ENCODE measurements at places on chromosomes 5 and 9. TPM values are rescaled to one million over a fixed set of nuclear protein-coding genes. Genes with fewer than 3 reads are reported as not detected.

DNA sequence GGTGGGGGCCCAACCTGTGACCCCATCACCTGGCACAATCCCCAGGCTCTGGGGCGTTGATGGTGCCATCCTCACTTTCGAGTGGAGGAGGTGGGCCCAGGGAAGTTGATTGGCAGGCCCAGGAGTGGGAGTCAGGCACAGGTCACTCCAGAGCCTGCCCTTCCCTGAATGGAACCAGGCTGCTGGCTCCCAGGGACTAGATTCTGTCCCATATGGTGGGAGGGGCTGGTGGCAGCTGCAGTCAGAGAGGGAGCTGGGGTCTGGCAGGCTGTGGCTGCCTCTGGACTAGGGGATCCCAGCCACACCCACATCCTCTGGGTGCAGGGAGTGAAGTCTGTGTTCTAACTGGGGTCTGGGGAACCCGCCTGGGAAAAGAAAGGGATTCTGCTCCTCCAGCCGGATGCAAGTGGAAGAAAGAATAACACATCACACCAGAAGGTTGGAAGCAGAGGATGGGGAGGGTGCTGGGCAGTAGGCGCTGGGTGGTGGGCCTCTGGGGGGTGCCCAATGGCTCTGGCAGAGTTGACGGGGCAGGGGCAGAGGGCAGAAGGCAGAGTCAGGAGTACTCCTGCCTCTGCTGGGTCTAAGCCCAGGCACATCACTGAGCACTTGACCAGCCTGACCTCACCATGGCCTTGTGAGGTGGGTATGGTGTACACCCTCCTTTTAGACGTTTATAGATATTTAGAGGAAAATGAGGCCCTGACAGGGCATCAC is 25.8 kb downstream of the CEL start:
- DNase-seq = no peak

DNA sequence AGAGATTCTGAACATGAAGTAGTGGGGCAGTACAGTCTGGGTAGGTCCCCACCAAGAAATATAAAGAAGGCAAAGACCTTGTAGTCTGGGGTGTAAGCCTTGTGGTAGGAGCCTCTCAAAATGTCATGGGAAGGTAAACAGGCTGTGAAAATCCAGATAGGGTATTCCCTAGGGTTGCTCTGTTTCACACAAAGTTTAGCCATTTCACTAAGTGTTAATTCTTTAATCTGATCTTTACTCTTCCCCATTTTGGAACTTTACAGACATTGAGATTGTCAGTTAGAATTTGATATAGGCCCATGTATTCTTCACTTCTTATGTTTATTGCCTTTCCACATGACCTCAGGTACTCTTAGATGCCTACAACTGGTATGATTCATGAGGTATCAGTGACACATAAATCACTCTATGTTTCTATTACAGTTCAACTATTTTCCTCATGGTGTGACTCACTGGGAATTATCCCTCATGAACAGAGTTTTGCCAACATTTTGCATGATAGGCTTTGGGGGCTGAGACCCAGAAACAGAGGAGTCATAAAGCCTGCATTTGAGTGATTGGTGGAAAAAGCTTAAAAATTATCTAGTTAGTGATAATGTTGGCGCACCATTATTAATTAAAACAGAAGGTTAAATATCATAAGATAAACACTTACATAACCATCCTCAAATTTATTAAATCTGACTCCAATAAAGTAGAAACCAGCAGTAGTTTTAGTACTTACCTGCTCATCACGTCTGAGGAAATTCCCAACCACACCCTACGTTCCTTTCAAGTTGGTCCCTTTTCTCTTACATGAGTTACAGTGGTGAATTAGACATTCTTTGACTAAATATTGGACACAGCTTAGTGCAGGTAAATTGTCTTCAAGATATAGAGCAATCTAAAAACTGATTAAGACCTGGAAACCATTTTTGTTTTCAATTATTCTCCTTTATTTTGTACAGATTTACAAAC is 399.8 kb upstream of the MEF2C start:
- DNase-seq = no peak

DNA sequence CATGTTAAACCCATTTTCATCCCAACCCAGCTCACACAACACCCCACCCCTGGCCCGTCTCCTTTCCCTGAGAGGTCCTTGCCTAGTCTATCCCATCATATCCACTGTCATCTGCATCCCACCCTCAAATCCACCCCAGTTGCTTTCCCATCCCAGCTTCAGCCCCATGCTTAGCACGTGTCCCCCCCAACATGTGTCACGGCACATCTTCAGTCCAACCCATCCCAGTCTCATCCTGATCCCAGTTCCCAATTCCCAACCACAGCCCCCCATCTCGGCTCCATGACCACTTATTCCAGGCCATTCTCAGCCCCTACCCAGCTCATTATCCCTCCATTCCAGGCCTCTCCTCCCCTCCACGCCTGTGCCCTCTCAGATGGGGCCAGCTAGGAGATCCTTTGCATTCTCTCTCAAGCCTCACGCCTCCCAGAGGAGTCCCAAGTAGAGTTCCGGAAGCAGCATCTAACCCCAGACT is 605 bp upstream of the DBN1 start:
- DNase-seq = no peak

- no peak for DNase-seq
These were observed 6.2 kb upstream of the ST6GALNAC4 start for GRCh38 chr9:127923046-127923445.

GRCh38 chr9:72790989-72791388 is 161.9 kb downstream of the ALDH1A1 start:
- no peak for DNase-seq

- DNase-seq = no peak
These were observed 44.1 kb upstream of the PDE4D start for GRCh38 chr5:59937633-59938032.

DNA sequence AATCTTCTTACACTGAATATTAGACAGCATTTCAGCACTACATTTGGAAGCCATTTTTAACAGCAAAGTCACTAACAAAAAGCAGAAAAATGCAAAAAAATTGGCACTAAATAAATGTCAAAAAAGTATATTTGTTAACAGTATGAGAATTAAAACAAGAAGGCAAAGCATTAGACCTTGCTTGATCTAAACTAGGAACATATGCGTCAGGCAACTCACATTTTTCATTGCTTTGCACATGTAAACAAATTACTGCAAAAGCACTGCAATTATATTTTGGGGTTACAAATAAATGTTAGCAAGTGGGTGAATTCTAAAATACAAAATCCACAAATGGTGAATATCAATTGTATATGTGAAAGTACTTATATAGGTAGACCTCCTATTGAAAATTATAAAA is 49.0 kb upstream of the RAPGEF6 start:
- DNase-seq = no peak

DNA sequence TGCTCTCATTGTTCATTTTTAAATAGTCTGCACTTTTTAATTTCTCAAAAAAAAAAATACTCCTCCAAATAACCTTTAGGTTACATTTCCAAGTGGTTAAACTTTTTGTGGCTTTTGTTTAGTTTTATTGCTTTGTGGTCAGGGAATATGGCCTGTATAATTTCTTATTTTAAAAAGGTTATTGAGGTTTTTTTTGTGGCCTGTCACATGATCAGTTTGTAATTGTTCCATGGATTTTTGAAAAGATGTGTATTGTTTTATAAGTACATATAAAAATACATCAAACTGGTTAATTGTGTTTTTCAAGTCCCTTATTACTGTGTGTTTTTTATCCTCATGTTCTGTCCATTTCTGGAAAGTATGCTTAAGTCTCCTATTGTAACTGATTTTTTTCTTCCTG is 64.0 kb downstream of the ZNF618 start:
- DNase-seq = no peak

DNA sequence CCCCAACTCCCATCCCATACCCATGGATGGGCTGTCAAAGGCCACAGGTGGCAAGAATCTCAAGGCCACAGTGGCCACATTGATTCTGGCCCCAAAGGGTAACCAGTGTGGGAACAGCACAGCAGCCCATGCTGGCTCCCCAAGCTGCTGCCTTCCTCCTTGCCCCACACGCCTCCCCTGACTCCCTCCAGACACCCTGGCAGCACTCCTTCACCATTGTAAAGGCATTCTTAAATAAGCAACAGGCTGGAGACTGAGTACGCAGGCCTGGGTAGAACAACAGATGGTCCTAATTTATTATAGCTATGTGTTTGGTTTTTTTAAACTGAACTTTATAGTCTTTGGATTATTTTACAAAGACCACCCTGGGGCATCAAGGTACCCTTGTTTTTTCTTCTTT is 158.8 kb downstream of the TSSK1B start:
- no peak for DNase-seq

- DNase-seq = no peak
These were observed 31.7 kb upstream of the GNA14 start for GRCh38 chr9:77679661-77680368.

GRCh38 chr5:95822043-95822541 is 434 bp downstream of the GLRX start:
- DNase-seq = no peak

DNA sequence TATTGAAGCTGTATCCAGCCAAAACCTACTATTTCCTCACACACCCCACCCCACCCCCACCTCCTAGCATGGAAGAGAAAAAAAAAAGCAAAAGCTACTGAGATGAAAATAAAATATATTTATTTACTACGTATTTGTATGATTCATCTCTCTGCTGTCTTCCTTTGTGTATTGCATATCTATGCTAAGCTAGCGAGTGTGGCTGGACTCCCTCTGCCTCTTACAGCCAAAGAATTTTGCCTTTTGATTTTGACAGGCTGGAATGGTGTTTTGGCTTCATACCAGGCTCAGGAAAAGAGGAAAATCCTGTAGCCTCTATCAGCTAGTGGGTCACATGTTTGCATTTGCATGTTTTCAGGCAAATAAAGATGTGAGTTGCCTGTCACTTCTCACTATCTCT is 2.2 kb downstream of the ABLIM3 start:
- no peak for DNase-seq

GRCh38 chr9:128211186-128211980 is 8.2 kb downstream of the DNM1 start:
- no peak for DNase-seq

DNA sequence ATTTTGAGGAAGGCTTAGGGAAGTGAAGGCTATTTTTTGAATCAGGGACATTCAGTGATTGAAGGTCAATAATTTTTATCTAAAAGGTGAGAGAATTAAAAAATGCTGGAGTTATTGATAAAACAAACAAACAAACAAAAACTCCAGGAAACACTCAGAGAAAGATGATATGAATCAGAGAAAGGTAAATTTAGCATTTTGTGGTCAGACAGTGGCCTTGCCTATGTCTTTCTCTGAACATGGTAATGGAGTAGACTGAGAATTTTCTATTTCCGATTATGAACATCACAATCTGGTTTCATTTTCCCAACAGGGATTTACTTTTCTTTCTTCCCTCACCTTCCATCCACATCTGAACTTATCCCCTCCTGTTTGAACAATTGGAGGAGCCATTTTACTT is 353.6 kb upstream of the RIOK2 start:
- no peak for DNase-seq

DNA sequence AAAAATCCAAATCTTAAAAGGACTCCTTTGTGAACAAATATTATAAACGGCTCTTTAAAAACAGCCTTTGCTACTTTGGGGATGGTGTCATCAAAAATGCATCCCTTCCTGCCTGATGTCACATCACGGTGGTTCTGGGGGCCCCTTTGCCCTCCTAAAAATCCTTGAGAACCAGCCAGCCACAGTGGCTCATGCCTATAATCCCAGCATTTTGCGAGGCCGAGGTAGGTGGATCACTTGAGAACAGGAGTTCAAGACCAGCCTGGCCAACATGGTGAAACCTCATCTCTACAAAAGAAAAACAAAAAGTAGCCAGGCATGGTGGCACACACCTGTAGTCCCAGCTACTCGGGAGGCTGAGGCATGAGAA is 43.9 kb downstream of the FNBP1 start:
- DNase-seq = no peak

- DNase-seq = no peak
These were observed 279.7 kb downstream of the GADD45G start for GRCh38 chr9:89884356-89885083.

- no peak for DNase-seq
These were observed at the start of gene CDKN2A for GRCh38 chr9:21993893-21994555. Gene CDKN2A (minus strand): TSS chr9:21994392.

- no peak for DNase-seq
These were observed 19.6 kb downstream of the BAAT start for GRCh38 chr9:101365181-101365580.

DNA sequence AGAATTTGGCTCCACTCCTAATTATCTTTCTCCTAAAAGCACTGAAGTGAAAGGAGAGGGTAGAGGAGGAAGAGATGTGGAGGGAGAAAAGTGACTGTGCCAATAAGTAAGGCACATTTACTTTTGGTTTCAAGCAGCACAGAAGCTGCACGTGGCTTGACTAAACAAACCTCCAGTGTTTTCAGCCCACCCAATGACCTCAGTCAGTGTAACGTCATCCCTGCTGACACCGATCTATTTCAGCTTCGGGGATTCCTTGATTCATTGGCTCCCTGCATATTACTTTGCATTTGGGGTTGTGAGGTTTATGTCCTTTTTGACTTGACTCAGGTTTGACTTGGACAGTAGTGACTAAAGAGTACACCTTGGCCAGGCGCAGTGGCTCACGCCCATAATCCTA is 35.6 kb upstream of the NIM1K start:
- DNase-seq = peak; percentile 33

DNA sequence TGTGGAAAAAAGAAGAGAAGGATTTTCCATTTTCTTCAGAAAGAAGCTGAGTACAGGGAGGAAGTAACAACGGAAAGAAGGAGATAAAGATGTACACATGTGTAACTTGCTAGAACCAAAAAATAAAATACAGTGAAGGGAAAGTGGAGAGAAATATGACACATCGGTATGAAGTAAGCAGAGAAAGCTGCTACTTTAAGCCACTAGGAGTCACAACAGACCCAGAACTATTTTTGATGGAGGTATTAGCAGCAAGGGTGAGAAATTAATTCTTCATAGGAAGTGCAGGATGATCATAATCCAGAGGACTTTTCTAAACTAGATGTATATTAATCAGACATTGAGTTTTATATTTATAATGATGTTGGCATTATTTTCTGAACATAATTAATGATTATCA is 88.5 kb downstream of the FAM174A start:
- DNase-seq = no peak

DNA sequence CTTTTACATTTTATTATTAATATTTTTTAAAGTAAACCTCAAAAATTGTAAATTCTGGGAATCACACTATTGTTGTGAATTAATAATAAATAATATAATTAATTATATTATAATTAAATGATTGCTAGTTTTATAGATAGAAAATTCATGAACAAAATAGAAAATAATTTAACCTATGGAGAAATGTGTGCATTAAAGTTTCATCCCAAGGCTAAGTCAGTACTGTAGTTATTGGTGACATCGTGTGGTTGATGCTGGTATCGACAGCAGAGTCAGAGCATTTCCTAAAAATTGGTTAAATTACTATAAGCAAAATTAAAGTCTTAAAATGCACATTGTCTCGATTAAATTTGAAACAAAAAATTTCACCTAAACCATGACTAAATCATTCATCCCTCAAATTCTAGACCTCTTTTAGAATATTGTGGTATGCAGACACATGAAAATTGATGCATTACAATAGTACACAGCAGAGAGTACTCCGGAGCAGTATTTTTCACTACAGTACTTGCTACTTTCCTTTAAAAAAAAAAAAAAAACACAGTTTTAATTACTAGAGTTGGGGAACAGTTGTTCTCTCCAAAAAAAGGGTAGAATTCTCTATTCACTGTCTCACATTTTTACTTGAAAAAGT is 73.9 kb downstream of the RORB start:
- DNase-seq = peak; percentile 14

Gene LCN12
- not detected for total RNA-seq

Gene WDR41
- total RNA-seq = 87.2 TPM

Gene MZB1
- not detected for total RNA-seq

Gene PCDHGA12
- 3.7 TPM for total RNA-seq

Gene ANKRD18B
- total RNA-seq = not detected

Gene CBY3
- not detected for total RNA-seq

Gene SPINK13
- not detected for total RNA-seq

Gene TEX48
- not detected for total RNA-seq

Gene DRD1
- 18.3 TPM for total RNA-seq

Gene FAM151B
- total RNA-seq = 38.3 TPM

Gene CCNJL
- 0.82 TPM for total RNA-seq

Measured in frontal cortex (tissue), 4 donors.